Brain microvascular endothelial cell (primary cell): ENCODE measurements at places on chromosomes 16 and 17.
A peak's percentile ranks its signal among the peaks of the same experiment; 100 is the strongest.

DNA sequence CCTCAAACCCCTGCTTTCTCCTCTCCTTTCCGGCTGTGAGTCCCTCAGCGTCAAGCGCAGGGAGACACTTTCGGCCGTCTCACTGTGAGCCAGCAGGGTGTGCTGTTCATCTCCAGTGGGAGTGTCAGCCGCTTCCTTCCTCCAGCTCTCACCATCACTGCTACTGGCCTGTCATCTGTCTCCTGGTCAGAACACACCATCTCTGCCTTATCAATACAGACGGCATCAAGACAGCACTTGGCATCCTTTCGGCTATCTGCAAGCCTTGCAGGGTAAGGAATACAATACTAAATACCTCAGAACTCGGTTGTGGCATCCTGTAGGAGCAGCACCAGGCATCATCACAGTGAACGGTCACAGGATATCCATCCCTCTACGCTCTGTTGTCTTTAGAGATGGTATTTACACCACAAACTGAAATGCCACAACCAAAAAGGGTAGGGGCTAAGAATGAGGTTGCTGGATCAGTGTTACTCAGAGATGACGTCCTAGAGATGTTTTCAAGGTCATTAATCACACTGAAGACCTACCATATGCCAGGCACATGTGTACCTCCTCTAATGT, 20.7 kb upstream of the CMTM4 start:
- DNase-seq = peak; percentile 52

- DNase-seq = peak; percentile 8
Observed at GRCh38 chr17:38591759-38592241, 14.0 kb downstream of the SRCIN1 start.

GRCh38 chr16:55832773-55833691, at the start of gene CES1:
Gene CES1, minus strand, starts transcription at chr16:55833096. Its CDS starts 41 bp downstream, at chr16:55833055.
- DNase-seq = no peak

DNA sequence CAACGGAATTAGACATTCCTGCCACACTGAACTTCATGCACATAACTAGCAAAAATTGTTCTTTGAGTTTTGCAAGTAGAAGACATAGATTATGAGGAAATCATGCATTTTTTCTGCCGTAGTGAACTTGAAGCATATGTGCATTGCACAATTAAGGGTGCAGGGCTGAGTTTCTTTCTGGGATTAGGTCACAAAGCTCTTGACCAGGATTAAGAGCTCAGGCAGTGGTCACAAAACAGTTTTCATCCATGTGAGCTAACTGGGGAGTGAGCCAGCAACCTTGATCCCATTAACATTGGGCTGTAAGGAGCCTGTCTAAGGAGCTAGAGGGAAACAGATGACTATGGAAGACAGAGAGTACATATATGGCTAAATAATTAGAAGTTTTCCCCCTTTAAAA, 143.7 kb downstream of the PMP22 start:
- no peak for DNase-seq

GRCh38 chr16:70768203-70768580, 32.8 kb downstream of the VAC14 start:
- DNase-seq = no peak

DNA sequence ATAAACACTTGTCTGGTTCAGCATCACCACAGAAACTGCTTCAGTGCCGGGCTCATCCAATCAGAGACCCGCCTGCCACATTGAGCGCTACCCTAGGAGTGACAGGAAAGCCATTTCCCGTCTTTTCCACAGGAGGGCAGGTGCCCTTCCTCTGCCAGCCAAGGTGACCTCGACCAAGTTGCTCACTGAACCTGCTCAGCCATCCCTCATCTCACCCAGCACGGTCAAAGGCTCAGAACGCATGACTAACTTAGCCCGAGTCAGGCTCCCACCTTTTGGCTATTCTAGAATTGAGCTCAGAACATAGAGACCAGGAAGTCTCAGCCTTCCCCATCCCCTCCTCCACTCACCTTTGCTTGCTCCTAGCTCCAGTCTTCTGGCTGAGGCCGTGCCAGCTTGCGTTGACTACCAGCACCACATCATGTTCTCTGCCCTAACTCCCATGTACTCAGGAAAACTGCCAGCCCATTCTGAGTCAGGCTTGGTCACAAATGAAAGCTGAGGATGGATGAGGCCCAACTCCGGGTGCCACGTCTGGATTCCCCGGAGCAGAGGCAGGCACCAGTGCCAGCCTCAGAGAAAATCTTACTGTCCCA, 15.6 kb downstream of the MRPS23 start:
- DNase-seq = no peak

DNA sequence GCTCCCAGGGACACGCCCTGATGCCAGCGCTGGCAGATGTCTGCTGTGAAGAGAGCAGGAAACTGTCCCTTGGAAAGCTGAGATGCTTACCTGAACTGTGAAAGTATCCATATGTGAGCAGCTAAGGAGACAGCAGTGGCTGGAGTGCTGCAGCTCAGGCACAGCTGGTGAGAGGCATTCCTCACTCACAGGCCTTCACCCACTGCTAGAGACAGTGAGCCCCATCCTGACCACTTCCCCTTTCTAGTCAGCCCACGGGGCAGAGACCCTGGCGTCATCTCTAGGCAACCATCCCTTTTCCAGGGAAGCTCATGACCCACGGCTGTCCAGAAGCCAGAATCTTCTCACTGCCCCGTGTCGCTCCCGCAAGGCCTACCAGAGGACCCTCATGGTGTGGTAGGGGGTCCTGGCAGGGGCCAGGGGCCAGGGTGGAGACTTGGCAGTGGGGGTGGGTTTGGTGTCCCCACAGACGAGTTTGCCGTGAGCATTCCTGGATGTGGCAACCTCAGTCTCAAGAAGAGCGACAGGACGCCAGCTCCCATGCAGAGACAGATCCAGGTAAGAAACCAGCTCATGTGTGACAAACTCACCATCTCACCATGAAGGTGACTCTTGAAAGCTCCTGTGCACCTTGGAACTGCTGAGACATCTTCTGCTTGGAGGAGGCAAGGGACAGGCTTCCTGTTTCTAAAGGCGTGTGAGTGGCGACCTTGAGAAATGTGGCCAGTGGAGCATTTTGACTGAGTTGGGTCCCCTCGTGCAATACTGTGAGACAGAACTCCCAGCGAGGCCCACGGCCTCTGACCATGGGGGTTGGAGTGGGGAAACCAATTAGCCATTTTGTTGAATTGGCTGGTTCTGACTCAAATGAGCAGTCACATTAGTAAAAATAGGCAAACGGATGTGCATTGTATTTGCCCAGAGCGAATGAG, at the start of gene SCIMP:
Gene SCIMP, minus strand, starts transcription at position 216 of the 932 bp plus-strand sequence. Its CDS starts 105 bp downstream, at position 111.
- DNase-seq = no peak

- no peak for DNase-seq
Observed at GRCh38 chr16:31530405-31530804, 2.7 kb downstream of the AHSP start.

GRCh38 chr17:42106009-42106408, 6.5 kb downstream of the DHX58 start:
- DNase-seq = no peak
